ENCODE measurements at places on chromosomes 6 and 20. TPM values are rescaled to one million over a fixed set of nuclear protein-coding genes. Genes with fewer than 3 reads are reported as not detected.

The CLPSL2 gene
- not detected for total RNA-seq

The CALHM4 gene
- not detected for total RNA-seq

- no peak overlapping the region for H3K27ac ChIP-seq
- H3K27me3 ChIP-seq = no peaks in the 10 kb centered on the region
- H3K4me1 ChIP-seq = peaks cover 14% of the 10 kb centered on the region
- no peak overlapping the region for H3K4me3 ChIP-seq
- DNase-seq = no peak
Measured at GRCh38 chr6:75353644-75354043, 69.1 kb upstream of the TMEM30A start.

GRCh38 chr6:55437141-55437540, 109.9 kb downstream of the GFRAL start:
- no peaks in the 10 kb centered on the region for H3K36me3 ChIP-seq
- H3K27me3 ChIP-seq = no peaks in the 10 kb centered on the region
- H3K27ac ChIP-seq = no peak overlapping the region
- DNase-seq = no peak
- H3K4me1 ChIP-seq = no peaks in the 10 kb centered on the region
- no peak overlapping the region for H3K4me3 ChIP-seq

- H3K4me1 ChIP-seq = peaks cover 16% of the 10 kb centered on the region
- H3K27ac ChIP-seq = peak overlapping the region; percentile 51
- no peak overlapping the region for H3K4me3 ChIP-seq
- H3K36me3 ChIP-seq = no peaks in the 10 kb centered on the region
- H3K27me3 ChIP-seq = no peaks in the 10 kb centered on the region
Measured at GRCh38 chr20:44696315-44696714, 18.9 kb upstream of the CCN5 start.

DNA sequence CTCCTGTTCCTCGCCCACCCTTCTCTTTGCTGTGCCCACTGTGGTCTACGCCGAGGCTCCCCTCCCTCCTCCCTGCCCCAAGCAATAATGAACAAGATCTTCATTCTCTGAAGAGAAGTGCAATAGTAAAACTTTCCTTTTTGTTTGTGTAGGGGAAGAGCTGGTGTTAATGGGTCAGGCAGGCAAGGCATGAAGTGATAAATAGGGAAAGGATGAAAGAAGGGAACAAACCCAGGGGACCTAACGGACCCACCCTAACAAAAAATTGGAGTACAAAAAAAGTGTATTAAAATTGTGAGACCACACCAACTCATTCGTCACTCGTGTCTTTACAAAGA, 66.9 kb downstream of the ZBTB2 start:
- no peaks in the 10 kb centered on the region for H3K36me3 ChIP-seq
- peaks cover 4% of the 10 kb centered on the region for H3K4me1 ChIP-seq
- H3K4me3 ChIP-seq = no peak overlapping the region
- no peak overlapping the region for H3K27ac ChIP-seq

DNA sequence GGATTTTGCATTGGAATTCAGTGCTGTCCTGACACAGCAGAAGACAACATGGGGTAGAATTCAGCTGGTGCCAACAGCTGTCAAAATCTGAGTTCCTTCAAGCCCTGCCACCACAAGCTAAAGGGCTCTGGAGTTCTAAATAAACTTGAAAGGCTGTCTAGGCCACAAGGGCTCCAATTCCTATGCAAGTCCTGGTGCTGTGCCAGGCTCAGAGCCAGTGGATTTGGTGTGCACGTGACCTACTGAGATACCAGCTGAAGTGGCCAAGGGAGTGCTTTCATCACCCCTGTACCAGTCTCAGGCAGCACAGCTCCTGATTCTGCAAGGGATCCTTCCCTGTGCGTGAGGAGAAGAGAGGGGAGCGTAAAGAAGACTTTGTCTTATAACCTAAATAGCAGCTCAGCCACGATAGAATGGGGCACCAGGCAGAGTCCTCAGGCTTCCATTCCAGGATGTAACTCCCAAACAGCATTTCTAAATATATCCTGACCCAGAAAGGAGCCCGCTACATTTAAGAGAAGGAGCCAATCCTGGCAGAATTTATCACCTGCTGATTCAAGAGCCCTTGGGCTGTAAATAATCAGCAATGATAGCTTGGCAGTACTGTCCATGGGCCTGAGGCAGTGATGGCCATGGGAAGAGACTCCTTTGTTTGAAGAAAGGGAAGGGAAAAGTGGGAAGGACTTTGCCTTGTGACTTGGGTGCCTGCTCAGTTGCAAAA, 881.2 kb upstream of the EPHA7 start:
- H3K27me3 ChIP-seq = no peaks in the 10 kb centered on the region
- DNase-seq = no peak
- no peaks in the 10 kb centered on the region for H3K36me3 ChIP-seq
- no peaks in the 10 kb centered on the region for H3K4me1 ChIP-seq
- no peak overlapping the region for H3K27ac ChIP-seq

DNA sequence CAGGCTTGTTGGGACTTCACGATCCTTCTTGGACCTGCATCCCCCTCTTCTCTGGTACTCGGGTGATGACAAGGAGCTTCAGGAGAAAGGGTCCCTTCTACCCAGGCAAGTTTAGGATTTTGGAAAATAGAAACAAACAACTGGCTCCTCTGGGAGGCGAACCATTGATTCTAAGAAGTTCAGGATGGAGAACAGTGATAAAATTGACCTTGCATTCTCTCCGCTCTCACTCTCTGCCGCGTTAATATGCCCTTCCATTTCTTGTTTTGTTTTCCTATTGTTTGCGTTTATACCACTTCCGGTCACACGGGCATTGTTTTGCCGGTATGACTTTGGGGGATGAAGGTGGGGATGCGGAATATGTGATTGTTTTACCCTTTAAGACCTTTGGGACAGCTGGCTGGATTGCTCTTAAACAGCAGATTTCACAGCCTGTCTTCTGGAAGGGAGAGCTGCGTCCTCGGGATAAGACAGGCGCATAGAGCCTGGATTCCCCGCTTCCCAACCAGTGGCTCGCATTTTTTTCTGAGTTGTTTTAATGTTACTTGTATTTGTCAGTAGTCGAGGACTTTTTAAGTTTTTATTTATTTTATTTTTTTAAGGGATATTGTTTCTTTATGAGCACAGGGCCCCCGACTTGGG, 144.3 kb upstream of the ZNF184 start:
- H3K27ac ChIP-seq = peak overlapping the region; percentile 74
- no peaks in the 10 kb centered on the region for H3K36me3 ChIP-seq
- DNase-seq = no peak
- H3K4me3 ChIP-seq = peak overlapping the region; percentile 34

DNA sequence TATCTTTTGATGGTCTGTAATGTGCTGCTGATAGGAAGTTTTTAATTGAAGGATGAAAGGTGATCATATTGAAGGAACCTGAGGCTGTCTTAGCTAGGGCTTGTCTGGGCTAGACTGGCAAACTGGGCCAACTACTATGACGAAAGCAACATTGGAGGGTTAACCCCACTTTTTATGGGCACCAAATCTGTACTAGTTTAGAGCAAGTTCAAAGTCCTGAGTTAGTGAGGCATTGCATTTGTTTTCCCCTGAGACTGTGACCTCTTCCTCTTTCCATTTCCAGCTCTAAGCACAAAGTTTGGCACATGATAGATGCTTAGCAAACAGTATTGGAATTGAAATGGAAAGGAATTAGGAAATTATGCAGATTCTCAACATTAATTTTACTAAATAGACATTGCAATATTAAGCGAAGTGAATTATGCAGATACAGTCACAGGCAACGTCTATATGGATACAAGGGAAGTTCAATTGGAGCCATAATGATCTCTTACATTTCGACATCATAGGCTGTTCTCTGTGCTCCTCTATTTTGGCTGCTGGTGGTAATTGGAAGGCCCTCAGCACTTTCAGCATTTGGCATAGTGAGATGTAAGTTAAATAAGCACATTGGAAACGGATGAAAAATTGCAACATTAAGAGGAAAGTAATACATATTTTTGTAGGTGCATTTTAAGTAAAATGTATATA, 22.2 kb downstream of the CEP57L1 start:
- no peak overlapping the region for H3K4me3 ChIP-seq
- no peaks in the 10 kb centered on the region for H3K36me3 ChIP-seq
- no peak overlapping the region for H3K27ac ChIP-seq
- DNase-seq = no peak

Measured in hepatocyte (in vitro differentiated cells).